ENCODE measurements at places on chromosomes 3 and 15.

DNA sequence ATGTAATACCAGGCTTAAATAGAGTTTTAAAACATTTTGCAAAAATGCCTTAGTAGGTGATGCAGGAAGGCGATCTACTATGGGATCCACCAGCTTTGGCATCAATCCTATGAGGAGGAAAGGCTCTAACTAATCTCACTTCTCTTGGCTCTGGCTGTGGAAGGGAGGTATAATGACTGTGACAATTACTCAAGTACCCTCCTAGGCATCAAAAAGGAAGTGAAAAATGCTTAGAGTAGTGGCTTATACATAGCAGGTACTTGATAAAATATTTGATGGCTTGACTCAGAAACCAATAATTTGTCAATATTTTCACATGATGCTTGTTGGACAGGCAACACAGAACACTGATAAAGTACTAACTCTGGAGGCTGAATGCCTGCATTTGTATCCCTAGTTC is 34.1 kb upstream of the SERPINI2 start:
- no peak for DNase-seq

DNA sequence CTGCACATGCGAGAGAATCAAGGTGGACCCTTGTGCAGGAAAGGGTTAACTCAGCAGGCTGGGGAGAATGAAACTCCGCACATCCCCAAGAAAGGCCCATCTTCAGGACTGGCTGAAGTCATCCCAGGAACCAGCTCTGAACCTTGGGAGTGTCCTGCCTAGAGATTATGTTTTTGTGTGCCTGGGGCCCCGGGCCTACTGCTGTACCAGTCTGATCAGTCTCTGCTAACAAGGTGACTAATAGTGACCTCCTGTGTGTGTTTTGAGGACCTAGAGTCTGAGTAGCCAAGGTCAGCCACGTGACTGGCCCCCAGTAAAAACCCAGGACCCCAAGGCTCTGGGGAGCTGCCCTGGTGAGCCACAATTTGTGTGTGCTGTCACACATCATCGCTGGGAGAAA is 58.2 kb downstream of the CYFIP1 start:
- no peak for DNase-seq

- DNase-seq = no peak
Observed at GRCh38 chr3:182861348-182861747, 68.0 kb downstream of the ATP11B start.

DNA sequence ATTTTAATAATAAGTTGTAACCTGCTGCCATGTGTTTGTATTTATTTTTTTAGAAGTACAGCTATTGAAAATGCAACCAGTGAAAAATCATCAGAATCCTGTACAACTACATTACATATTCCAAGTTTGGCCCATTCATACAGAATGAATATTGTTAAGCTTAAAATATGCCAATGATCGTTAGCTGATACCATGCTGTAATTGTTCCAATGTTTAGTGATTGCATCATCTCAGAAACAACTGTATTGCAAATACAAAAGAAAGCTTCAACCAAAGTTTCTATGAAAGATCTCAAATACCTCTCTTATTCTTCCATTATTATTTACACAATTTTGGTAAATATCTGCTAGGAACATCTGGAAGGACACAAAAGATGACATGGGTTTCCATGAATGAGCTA is 51.6 kb upstream of the ALCAM start:
- no peak for DNase-seq

GRCh38 chr15:28184166-28184565 is 85.1 kb upstream of the OCA2 start:
- no peak for DNase-seq

GRCh38 chr3:10957976-10958749 is 34.4 kb upstream of the SLC6A1 start:
- DNase-seq = no peak

DNA sequence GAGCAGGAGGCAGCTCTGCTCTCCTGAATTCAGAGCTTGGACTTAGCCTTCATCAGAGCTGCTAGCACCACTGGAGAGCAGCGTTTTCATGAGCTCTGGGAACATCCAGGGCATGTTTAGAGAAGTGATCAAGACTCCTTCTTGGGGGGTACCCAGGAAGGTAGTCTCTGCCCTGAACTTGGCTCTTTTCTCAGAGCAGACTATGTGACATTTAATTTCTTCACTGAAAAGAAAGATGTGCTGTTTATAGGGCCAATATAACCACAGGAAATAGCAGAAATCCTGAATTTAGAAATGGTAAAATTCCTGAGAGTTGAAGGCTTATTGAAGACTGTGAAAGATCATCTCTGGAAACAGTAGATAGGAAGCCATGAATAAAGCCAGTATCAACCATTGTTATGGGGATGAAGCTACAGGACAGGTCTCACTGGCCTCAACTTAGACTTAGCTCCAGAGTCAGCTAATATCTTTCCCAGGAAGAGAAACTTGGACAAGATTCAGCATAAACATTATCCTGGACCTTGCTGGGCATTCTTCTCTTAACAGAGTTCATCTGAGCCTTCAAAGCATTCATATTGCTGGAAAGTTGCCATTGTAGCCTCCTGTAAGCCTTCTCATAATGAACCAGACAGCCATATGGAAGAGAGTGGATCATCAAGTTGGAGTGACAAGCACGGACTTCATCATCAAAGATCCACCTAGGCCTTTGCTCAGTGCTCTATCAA is 386.6 kb upstream of the THBS1 start:
- no peak for DNase-seq

DNA sequence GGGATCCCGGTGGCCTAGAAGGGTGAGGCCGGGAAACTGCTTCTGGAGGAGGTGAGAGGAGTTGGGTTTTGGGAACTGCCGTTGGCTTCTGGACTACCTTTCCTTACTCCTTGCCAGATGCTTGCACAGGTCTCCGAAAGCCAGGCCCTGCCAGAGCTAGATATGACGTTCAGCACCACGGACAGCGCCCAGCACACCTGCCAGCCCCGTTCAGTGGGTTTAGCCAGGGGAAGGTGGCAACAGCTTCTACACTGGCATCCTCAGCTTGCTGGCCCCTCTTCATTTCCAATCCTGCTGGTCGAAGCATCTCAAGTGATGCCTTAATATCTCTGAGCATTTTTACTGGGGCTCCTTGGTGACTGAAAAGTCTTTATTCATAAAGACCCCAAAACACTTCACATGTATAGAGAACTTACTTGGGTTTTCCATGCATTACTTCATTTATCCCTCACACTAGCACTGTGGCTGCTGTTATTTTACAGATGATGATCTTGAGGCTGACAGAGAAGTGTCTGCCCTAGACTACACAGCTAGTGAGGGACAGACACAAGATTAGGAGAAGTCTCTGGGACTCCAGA is 21.9 kb downstream of the HCN4 start:
- DNase-seq = peak; percentile 53
